ENCODE measurements at places on chromosomes 6 and 20.

- DNase-seq = no peak
These were observed 4.1 kb downstream of the NHLRC1 start for GRCh38 chr6:18118330-18118729.

GRCh38 chr6:77548662-77549366 is 85.5 kb upstream of the HTR1B start:
- no peak for DNase-seq

DNA sequence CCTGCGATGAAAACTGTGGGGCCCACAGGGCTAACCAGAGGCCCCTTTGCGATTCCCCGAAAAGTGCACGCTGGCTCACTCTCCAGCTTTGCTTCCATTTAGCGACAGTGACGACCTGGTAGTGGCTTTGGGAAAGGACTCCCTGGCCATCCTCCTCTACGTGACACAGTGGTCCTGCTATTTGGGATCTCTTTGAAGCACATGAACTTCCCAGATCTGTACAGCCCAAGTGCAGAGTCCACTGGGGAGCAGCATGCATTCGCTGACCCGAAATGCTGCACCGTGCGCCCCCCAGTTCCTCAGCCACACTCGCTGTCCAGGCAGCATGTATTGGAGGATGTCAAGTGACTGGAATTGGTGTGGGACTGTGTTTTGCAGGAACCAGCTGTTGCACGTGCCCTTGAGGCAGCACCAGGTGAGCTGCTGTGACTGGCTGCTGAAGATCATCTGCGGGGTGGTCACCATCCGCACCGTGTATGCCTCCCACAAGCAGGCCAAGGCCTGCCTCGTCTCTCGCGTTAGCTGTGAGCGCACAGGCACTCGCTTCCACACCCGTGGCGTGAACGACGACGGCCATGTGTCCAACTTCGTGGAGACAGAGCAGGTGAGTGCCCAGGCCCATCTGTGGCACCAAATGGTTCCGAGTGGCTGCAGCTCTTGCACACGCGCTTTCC is 51.6 kb downstream of the SYNJ2 start:
- no peak for DNase-seq

GRCh38 chr6:108557494-108558371 is 3.0 kb upstream of the FOXO3 start:
- DNase-seq = peak; percentile 52

GRCh38 chr20:38325905-38326304 is 20.4 kb upstream of the LBP start:
- no peak for DNase-seq

Data from C1 segment of cervical spinal cord (tissue), 14 donors.